DMS153 (cell line): ENCODE measurements at places on chromosomes 12 and 14.

DNA sequence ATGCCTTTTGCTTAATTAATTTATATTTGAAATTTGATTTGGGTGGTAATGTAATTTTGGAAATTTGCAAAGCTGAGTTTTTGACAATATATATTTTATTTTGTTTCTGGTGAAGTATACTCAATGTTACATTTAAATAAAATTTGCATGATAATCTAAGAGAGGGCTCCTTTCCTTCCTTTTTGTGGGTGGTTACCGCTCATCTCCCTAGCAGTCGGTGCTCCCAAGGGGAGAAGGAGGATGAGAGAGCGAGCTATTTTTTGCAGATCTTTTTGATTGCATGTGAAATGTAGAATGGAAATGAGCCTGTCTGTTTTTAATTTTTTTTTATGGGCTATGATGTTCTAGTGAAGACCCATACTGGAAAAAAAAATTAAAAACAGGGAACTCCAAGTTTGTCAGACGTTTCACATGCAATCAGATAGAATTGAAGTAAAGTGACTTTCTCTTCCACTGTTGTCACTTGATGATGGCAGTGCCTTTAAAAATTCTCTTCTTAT is 39.8 kb downstream of the MSRB3 start:
- no peak for DNase-seq

DNA sequence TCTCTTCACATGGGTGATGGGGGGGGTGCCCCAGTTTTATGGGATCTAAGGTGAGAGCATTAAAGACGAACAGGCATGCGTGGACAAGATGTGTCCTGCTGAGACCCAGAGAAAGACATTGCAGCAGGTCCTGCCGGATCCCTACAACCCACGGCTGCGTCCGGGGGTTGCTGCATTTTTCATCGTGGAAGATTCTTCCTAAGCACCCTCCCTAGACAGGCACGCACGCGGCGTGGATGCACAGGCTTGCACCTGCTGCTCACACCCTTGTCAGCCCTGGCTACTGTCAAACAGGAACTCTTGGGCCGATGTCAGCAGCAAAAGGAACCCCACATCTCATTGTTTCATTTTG is 280.6 kb upstream of the RTL1 start:
- no peak for DNase-seq

DNA sequence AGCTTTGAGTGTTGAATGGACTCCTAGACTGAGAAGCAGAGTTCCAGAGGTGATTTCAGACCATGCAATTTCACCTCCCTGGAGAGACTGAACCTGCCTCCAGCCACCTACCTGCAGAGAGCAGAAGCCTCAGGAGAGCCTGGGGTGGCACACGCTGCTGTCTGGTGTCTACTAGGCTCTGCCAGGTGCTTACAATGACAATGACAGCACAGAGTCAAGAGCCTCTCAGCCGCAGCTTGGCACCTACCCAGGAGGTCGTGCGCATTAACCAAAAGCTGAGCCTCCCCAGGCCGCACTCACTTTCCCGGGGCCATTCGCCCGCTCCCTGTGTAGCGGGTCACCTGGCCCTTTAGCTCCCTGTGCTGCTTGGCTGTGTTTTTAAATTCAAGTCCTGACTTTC is 63.2 kb downstream of the TESC start:
- peak; percentile 88 for DNase-seq

- no peak for DNase-seq
Observed at GRCh38 chr12:56061982-56062381, 18.0 kb upstream of the ERBB3 start.

GRCh38 chr12:113128802-113129663 is 6.5 kb downstream of the RASAL1 start:
- DNase-seq, result no peak

GRCh38 chr12:124466216-124467128 is 100.9 kb downstream of the NCOR2 start:
- DNase-seq, result no peak

GRCh38 chr14:91363776-91364523 is 53.7 kb downstream of the CCDC88C start:
- no peak for DNase-seq

- DNase-seq, result no peak
Observed at GRCh38 chr12:54258201-54258681, 21.7 kb downstream of the CBX5 start.

GRCh38 chr14:21997300-21997699 is 323.7 kb upstream of the OR4E1 start:
- no peak for DNase-seq

- DNase-seq, result no peak
Observed at GRCh38 chr14:38611928-38612327, 356.0 kb upstream of the CLEC14A start.

- no peak for DNase-seq
Observed at GRCh38 chr14:46985529-46986380, 334.2 kb upstream of the RPL10L start.

GRCh38 chr12:1034751-1035457 is 43.9 kb downstream of the ERC1 start:
- DNase-seq, result no peak

DNA sequence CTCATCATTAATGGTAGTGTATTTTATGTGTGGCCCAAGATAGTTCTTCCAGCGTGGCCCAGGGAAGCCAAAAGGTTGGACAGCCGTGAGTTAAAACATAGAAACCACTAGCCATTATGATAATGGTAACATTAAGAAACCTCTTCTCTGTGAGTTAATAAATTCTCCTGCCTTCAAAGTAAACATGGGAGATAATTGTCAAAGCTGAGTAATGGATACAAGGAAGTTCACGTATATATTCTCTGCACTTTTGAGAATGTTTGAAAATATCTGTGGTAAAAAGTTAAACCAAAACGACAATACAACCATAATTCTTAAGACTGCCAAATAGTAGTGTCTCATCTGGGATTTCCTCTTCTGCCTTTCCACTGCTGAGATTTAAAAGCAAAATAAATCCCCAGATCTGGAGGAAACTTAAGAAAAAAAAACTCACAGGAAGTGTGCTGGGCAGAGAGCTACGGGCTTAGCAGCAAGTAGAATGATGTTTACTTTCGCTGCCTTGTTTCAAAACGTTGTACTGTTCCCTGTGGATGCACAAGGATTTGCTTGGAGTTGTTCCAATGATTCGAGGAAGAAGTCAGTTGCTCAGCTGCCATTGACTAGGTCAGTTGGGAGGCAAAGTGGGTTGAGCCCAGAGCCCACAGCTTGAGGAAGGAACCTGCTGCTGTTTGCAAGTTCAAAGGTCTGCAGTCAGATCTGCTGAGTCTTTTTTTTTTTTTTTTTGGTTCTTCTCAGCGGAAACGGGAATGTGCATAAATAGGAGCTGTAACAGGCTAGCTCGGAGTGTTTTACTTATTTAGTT is 1.7 kb downstream of the TPCN1 start:
- peak; percentile 91 for DNase-seq

DNA sequence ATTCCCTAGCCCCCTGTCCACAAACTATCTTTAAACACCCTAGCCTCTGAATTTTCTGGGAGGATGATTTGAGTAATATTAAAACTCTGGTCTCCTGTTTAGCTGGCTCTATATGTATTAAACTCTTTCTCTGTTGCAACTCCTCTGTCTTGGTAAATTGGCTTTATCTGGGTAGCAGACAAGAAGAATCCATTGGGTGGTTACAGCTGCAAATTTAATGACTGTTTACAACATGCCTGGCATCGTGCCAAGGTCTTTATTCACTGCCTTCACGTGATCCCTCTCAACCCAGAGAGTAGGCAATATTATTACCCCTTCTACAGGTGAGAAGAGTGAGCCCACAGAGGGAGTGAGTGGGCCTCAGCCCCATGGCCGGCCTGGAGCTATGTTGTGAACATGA is 77.8 kb upstream of the MYL2 start:
- DNase-seq, result no peak

- DNase-seq, result no peak
Observed at GRCh38 chr12:119308708-119309456, 25.6 kb upstream of the CCDC60 start.

GRCh38 chr14:76007852-76008251 is 22.3 kb downstream of the IFT43 start:
- no peak for DNase-seq

- DNase-seq, result no peak
Observed at GRCh38 chr12:82082501-82082900, 275.7 kb downstream of the CCDC59 start.

DNA sequence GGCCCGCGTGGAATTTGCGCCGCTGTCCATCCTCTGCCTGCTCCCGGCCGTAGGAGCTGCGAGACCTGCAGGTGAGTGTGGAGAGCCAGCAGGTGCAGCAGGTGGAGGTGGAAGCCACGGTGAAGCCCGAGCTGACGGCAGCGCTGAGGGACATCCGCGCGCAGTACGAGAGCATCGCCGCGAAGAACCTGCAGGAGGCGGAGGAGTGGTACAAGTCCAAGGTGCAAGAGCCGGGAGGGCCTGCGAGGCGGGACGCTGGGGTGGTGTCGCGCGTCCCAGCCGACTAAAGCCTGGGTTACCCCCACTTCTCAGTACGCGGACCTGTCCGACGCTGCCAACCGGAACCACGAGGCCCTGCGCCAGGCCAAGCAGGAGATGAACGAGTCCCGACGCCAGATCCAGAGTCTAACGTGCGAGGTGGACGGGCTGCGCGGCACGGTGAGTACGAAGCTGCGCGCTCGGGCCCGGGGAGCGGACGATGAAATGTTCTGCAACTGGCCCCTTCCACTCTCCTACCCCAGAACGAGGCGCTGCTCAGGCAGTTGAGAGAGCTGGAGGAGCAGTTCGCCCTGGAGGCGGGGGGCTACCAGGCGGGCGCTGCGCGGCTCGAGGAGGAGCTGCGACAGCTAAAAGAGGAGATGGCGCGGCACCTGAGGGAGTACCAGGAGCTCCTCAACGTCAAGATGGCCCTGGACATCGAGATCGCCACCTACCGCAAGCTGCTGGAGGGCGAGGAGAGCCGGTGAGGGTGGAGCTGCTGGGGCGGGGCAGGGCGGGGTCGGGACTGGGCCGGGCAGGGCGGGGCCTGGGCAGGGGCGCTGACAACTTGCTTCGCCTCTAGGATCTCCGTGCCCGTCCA is 2.1 kb downstream of the PRPH start:
- DNase-seq, result peak; percentile 50

DNA sequence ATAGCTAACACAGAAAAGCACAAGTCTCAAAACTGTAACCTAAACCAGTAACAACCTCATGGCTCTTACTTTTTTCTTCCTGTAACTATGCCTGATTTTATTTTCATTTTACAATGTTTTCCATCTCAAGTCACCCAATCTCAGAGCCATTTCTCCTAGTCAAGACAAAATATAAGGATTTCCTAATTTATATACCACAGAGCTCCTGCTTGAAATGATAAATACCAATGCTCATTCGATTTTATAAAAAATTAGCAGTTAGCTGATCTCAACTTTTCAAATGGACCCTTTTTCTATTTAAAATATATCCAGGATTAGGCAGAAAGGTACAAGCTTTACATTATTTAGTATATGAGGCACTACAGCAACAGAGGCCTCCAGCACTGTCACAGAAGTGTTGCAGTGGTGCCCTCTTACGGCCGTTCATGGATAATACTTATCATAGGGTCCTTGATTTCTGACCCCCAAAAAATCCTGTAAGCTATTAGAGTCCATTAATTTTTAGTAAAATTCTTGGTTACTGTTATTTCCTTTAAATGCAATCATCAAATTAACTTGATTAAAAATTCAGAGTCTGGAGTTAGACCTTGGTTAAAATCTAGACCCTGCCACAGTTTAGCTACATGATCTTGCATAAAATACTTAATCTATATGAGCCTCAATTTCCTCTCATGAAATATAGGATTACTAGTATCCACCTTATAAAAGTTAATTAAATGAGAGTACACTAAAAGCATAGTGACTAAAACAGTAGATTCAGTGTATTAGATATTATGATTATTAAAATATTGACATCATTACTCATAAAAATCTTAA is 68.3 kb downstream of the SEC23A start:
- DNase-seq, result no peak
